ENCODE measurements at places on chromosomes 4 and X.

DNA sequence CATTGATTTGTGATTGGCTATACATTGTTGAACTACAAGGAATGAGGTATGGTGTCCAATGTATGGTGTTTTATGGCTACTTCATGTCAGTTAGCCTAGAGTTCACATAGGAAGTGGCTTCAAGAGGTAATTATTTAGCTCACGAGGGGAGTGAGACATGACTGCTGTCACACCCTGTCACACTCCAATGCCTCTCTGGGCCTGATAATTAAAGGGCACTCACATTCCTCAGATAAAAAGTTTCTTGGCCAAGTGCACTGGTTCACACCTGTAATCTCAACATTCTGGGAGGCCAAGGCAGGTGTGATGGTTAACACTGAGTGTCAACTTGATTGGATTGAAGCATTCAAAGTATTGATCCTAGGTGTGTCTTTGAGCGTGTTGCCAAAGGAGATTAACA is 65.0 kb upstream of the DDX60 start:
- no peak for DNase-seq

GRCh38 chr4:40196724-40197281 is at the start of gene RHOH:
TSS of gene RHOH (plus strand) at chr4:40197031. CDS start at chr4:40243387, 46,356 bp downstream.
- no peak for DNase-seq

GRCh38 chr4:21697583-21697982 is 251.0 kb downstream of the KCNIP4 start:
- DNase-seq, result no peak

DNA sequence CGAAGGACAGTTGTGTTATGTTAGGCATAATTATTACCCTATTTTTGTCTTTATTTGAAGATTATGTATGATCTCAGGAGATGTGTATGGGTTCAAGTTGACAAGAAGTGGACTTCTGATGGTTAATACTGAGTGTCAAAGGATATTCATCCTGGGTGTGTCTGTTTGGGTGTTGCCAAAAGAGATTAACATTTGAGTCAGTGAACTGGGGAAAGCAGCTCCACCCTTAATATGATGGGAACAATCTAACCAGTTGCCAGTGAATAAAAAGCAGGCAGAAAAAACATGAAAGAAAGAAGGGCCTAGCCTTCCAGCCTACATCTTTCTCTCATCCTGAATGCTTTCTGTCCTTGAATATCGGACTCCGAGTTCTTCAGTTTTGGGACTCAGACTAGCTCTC is 332.6 kb downstream of the DTHD1 start:
- no peak for DNase-seq

- no peak for DNase-seq
These were observed 41.7 kb downstream of the ATP11C start for GRCh38 chrX:139890991-139891700.

- peak; percentile 49 for DNase-seq
These were observed 76.3 kb downstream of the SOWAHB start for GRCh38 chr4:76821641-76822040.

- DNase-seq, result no peak
These were observed 30.4 kb downstream of the ADH7 start for GRCh38 chr4:99404595-99405287.

GRCh38 chrX:123320622-123321021 is 136.5 kb downstream of the GRIA3 start:
- no peak for DNase-seq

DNA sequence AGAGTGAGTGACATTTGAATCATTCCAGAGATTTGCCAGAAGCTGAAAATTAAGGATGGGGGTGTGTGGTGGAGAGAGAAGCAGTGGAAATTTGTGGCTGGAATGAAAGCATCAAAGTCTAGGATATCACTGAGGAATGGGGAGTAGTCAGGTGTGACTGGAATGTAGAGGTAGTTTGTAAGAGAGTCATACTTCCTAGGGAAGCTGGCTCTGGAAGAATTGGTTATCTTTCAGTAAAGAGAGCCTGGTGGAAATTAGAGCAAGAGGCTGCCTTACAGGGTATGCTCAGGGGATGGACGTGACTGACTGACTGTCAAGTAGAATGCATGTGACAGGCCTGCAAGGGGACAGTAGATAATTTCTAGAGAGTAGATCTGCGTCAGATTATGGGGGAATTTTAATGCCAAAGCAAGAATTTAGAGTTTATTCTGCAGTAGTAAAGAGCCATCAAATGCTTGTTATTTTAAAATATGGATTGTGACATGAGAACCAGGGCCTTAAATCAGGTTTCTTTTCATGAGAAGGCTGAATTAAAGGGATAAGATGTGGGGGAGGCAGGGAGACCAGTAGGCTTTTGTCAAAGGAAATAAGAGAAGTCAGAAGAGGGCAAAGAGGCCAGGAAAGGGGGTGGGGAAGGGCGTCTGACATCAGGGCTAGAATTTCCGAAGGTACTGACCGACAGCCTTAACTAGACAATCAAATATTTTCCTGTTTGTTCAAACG is 109.9 kb downstream of the AFF1 start:
- no peak for DNase-seq

- no peak for DNase-seq
These were observed 506.4 kb upstream of the PABPC4L start for GRCh38 chr4:134708026-134708425.

- no peak for DNase-seq
These were observed 448.9 kb upstream of the AMOT start for GRCh38 chrX:113289503-113289902.

DNA sequence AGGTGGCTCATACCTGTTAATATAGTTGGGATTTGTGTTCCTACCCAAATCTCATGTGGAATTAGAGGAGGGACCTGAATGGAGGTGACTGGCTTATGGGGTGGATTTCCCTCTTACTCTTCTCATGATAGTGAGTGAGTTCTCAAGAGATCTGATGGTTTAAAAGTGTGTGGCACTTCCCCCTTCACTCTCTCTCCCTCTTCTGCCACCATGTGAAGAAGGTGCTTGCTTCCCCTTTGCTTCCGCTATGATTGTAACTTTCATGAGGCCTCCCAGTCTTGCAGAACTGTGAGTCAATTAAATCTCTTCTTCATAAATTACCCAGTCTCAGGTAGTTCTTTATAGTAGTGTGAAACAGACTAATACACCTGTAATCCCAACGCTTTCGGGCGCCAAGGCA is 28.3 kb upstream of the WDR19 start:
- no peak for DNase-seq

GRCh38 chr4:2712261-2712842 is 43.8 kb downstream of the TNIP2 start:
- DNase-seq, result no peak

DNA sequence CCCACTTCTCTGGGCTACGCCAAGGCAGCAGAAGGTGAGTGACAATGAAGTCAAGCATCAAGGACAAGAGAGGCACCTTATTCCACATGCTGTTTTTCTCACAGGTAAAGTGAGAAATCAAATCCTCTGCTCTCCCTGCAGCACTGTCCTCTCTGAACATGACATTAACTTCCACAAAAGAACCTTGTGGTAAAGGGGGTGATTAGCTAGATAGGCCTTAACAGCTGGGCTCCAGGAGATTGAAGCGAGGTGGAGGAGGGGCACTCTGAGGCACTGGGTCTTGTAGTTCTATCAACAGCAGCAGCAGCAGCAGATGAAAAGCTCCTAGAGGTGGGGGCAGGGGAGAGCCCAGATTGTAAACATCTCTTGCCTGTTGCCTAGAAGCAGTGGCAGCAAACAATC is 96.8 kb upstream of the CXXC4 start:
- DNase-seq, result no peak

- DNase-seq, result no peak
These were observed 7.5 kb upstream of the GPR101 start for GRCh38 chrX:137041329-137041728.

DNA sequence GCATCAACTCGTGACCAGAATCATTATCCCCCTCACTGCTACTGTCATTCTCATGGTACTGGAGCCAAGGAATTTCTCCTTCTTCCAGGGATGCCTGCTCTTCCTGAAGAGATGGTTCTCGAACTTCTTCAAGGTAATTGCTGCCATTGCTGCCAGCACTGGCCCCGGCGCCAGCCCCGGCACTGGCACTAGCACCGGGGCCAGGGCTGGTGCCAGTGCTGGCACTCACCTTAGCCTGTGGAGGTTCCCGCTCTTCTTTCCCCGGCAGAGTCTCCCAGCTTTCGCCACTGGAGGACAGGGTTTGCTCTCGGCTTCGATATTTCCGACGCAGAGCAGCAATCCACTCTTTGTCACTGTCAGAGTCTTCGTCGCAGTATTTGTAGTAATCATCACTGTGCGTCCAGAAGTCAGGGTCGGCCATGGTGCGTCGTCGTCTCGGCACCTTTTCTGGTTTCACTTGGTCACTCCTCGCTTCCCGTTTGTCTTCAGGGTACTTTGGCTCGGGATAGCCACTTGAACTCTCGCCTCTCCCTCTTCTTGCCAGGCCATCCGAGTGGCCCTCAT is 3.4 kb downstream of the PJA1 start:
- no peak for DNase-seq

GRCh38 chrX:33252306-33252825 is 41.0 kb upstream of the DMD start:
- no peak for DNase-seq

DNA sequence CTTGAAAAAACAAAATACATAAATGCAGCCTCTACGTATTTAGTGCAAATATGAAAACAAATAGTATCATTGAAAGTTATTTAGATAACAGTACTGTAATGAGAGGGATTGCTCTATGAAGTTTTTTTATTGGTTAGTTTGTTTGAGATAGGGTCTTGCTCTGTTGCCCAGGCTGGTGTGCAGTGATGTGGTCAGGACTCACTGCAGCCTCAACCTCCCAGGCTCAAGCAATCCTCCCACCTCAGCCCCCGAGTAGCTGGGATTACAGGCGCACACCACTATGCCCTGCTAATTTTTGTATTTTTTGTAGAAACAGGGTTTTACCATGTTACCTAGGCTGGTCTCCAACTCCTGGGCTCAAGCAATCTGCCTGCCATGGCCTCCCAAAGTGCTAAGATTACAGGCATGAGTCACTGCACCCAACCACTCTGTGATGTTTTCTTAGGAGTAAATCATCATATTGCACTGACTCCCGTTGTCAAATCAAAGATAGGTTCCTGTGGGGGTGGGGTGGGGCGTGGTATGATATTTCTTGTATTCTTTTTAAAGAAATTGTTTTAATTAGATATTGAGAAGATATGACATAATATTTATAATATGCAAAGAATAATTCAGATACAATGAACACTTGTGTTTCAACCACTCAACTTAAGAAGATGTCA is 75.8 kb downstream of the ATG4A start:
- no peak for DNase-seq

DNA sequence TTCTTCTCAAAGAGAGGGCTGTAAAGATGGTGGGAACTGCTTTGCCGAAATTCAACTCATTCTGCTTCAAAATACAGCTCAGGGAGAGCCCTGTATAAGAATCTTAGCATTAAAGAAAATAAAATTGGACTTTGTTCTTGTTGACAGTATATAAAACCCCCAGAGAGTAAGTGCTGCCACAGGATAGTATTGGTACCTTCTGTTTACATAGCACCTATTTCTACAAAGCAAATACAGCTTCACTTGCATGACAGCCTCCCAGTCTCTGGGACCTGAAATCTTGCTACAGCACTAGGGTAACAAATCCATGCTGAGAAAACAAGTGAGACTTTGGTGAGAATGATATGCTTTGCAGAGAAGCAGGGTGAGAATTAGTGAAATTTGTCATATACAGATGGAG is 428.6 kb downstream of the ADGRL3 start:
- DNase-seq, result no peak

DNA sequence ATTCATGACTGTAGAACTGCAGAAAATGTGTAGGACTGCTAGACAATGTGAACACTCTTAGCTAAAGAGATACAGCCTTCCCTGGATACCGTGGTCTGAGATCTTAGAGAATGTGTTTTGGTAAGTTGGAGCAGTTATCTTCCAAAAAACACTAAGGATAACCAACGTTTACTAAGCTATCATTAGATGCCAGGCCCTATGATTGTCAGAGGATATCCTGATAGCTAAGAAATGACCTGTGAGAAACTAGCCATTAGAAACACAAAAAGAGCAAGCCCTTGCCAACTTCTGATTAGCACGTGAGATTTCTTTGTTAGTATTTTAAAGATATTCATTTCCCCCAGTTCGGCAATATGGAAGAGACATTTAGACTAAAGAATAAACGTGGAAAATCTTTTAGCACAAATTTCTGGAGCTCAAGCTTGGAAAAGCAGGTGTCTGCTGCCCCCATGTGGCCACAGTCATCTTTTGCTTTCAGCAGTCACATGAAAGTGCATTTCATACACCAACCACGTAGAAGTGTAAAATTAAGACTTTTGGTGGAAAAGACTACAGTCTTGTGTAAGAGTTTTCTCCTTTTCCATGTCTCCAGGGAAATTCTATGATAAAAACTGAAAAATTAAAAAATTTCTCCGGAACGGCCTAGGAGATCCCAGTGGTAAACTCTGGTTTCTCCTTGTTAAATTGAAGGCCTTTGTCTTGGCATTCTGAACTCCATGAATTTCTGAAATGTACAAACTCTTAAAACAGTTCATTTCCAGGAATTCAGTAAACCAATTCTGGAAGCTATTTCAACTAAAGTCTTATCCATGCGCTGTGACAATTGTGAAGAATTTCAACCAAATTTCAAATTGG is 136.4 kb downstream of the ZNF674 start:
- DNase-seq, result no peak

GRCh38 chr4:183960962-183961541 is 55.9 kb downstream of the STOX2 start:
- no peak for DNase-seq

DNA sequence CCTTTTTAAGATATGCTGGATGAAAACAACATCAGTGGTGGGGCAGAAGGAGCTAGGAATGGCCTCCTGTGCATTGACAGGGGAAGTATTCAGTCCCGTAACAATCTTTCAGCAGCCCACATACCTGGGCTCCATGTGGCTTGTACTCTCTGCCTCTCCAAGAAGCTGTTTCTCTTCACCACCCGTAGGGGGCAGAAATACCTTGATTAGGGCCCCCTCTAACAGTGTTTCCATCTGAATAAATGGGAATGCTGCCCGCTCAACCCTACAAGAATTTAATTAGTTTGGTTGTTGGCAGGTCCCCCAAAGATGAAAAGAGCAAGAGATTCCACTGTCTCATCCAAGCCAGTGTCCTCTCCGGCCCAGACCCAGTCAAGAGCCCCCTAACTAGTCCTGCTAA is 155.2 kb downstream of the SMIM20 start:
- no peak for DNase-seq

DNA sequence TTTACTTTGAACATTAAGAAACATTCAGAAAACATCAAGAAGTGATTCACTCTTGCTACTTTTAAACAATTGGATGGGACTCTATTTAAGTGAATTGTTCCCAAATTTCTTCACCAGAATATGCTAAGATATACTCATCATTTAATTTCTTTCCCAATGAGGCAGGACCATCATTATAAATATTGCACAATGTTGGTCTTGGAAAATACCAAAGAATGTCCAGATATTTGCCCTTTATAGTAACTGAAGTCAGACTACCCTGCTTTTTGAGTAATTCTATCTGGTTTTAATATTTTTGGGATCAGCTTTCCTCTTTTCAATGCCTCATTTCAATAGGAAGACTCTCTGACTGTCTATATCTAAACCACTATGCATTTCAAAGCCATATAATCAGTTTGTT is 129.4 kb upstream of the TENM3 start:
- peak; percentile 2 for DNase-seq

- DNase-seq, result no peak
These were observed 430 bp upstream of the TRPC3 start for GRCh38 chr4:121952290-121952689.

- DNase-seq, result no peak
These were observed 409 bp downstream of the UGDH start for GRCh38 chr4:39526765-39527295.
